ENCODE measurements at places on chromosomes 6 and 20.

DNA sequence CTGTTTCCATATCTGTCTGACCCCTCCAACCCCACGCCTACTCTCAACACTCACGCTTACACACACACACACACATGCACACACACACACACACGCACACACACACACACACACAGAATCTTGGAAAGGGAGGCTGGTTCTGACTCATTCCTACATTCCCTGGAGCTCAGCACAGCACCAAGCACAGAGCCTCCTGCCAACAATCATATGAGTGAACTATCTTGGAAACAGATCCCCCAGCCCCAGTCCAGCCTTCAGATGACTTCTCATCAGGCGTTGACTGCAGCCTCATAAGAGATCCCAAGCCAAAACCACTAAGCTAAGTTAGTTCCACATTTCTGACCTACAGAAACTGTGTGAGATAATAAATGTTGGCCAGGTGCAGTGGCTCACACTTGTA is 14.1 kb upstream of the HCK start:
- no peak for DNase-seq

- no peak for DNase-seq
Observed at GRCh38 chr6:53922539-53922981, 127.8 kb downstream of the LRRC1 start.

GRCh38 chr6:43992783-43993644 is 134.2 kb downstream of the MRPL14 start:
- no peak for DNase-seq

DNA sequence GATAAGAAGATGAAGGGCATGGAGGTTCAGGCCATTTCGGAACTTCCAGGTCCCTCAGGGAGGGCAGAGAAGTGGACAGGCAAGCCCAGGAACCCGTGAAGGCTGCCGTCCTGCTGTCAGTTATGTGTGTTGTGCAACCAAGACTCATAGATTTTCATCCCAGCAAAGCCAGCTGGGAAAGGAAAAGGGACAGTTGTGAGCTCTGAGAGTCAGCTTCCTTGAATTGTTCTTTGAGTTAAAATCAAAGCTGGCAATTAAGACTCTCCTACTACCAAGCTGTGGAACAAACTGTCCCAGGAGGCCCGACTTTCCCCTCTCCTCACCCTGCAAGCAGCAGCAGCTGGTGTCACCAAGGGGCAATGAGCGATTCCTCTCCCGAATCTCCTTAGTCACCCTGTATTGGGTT is 46.3 kb upstream of the IYD start:
- no peak for DNase-seq

DNA sequence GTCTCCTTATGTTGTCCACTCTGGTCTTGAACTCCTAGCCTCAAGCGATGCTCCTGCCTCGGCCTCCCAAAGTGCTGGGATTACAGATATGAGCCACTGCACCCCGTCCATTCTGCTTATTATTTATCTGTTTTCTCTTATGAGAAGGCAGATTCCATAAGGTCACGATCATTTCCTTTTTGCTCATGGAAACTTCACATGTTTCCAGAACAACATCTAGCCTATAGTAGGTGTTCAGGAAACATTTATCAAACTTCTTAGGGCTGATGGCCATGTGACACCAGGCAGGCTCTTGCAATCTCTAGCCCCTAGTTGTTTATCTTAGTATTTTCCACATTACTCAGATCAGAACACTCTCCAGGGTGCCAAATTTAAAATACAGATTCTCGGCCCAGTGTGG is 61.2 kb downstream of the ZFP64 start:
- no peak for DNase-seq

- DNase-seq: peak; percentile 46
Observed at GRCh38 chr20:32344835-32345506, 13.2 kb upstream of the ASXL1 start.

Measured in brain (organoid and tissue), 16 donors.